ENCODE measurements at places on chromosomes 12 and 14.

DNA sequence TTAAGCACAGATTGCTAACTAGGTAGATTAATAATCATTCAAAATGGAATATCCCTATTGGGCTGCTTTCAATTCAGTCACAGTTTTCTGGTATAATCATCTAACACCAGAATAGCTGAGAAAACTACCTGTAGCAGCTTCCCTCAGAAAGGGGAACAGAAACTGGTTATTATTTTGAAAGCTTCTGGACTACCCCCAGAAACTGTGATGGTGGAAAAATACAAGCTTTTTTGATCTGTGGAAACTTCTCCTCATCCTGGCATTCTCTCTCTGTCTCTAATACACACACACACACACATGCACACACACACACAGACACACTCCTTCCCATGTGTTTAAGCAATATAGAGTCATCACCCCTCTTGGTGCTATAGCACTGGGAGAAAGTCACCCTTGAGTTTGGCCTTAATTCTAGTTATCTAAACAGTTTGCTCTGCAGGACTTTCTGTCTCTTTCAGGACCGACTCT is 251.5 kb upstream of the LMO3 start:
- DNase-seq, result no peak

DNA sequence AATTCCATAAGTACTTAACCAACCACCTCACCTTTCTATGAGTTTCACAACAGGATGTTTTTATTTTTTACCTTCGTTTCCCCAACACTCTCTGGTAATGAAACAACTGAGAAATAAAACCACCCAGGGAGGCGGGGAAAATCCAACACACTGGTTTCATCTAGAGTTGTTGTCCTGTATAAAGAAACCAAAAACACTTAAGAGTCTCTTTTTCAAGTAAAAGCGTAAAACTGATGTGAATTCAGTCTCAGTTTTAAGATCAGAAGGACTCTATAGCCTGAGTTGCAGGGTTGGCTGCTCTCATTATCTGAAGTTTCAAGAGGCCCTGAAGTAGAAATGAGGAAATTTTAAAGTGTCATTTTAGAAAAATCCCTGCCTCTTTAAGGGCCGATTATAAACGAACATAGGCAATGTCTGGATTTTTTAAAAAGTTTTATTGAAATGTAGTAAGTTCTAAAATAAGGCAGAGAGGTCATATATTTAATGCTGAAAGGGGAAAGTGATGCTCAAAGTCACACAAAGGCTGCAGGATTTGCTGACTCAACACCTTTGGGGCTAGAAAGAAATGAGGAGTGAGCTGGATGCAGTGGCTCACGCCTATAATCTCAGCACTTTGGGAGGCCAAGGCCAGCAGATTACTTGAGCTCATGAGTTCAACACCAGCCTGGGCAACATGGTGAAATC is 27.2 kb downstream of the HIGD1C start:
- DNase-seq, result no peak

DNA sequence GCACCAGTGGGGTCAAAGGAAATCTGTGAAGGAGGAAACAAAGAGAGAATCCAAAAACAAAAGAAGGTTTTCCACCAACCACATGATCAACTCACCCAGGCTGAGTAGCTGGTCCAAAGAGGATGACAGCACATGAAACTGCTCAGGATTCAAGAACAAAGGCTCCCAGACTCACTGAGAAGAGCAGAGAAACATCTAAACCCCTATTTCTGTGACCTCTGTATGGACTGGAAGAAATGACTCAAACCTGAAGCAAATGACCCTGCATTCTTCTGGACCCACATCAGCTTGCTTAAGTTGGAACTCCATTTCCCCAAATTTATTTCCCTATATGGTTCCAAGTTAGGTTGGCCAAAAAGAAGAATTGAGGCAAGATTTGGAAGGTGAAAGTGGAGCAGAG is 26.3 kb downstream of the TC2N start:
- DNase-seq, result no peak

- peak; percentile 85 for DNase-seq
Measured at GRCh38 chr12:4307593-4308333, 13.2 kb upstream of the TIGAR start.

DNA sequence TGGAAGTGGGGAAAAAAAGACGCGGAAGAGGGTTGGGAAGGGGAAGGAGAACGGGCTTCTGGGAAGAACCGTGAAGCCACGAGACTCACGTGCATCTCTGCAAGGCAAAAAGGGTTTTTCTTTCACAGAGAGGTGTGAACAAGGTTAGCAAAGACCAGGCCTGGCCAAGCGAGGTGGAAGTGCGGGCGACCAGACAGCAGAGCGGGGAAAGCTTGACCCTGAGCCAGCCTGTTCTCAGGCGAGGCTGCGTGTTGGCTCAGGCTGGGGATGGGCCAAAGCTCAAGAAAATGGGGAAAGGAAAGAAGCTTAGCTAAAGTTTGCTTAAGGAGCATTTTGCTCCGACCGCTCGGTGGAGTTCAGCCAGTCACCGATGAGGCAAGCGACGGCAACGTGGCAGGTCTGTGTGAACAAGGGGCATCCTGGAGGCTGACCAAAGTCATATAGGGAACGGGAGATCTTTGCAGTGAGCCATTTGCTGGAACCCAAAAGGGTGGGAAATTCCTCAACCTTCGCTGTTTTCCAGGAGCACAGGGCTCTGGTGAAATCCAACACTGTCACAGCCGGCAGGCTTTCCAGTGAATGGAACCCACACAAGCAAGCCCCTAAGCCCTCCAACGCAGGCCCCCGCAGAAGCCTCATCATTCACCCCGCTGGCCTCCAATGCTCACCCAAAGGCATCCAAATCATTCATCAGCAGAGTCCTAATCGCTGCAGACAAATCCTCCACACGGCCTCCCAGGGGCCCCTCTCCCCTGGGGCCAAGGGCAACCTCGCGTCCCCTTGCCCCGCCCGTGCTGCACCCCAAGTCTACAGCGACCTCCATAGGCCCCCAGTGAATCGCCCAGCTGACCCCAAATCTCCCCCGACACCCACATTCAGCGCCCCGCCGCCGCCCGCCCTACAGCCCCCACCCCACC is 754 bp downstream of the ZNF605 start:
- DNase-seq, result peak; percentile 71

- DNase-seq, result no peak
Measured at GRCh38 chr12:52311285-52311648, 9.9 kb downstream of the KRT83 start.

DNA sequence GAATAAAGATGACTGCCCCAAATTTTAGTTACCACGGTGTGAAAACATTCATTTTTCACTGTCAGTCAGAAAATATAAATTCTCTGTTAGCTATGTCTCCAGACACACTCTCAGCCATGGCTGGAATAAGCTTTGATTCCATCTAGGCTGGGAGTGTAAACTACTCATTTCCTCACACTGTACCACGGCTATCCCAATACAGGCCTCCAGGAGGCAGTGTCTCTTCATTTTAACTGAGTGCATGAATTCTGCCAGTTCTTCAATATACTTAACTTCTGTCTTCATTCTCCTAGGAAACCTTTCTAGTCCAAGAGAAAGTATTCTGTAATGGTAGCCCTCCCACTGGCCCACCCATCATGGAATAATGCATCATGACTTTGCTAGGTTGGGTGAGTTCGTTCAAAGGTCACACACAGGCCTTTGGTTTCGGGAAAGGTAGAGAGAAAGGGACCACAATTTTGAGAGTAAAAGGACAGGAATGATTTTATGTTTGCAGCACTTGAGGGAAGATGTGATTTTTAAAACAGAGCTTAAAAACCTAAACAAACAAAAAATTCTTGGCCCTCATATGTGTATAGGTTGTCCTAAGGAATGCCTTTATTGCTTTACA is 381.1 kb downstream of the SEC23A start:
- DNase-seq, result peak; percentile 17

- DNase-seq, result peak; percentile 41
Measured at GRCh38 chr14:24196071-24197055, 1.1 kb upstream of the TM9SF1 start.

DNA sequence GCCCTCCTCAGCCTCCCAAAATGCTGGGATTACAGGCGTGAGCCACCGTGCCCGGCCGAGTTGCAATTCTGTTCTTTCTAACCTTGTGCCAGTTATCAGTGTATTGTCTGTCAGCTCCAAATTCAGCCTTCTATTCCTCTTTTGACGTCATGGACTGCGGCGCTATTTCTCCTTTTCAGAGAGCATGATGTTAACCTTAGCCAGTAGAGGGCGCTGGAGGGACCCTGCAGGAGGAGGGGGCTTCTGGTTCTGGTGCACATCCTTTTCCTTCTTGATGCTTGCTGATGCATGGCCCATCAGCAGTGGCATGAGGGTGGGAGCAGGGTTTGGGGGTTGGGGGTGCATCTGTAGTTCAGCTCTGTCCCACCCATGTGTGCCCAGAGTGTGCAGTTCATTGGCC is 179.3 kb upstream of the RMST start:
- no peak for DNase-seq

- no peak for DNase-seq
Measured at GRCh38 chr14:36513012-36513420, 7.0 kb downstream of the NKX2-1 start.

DNA sequence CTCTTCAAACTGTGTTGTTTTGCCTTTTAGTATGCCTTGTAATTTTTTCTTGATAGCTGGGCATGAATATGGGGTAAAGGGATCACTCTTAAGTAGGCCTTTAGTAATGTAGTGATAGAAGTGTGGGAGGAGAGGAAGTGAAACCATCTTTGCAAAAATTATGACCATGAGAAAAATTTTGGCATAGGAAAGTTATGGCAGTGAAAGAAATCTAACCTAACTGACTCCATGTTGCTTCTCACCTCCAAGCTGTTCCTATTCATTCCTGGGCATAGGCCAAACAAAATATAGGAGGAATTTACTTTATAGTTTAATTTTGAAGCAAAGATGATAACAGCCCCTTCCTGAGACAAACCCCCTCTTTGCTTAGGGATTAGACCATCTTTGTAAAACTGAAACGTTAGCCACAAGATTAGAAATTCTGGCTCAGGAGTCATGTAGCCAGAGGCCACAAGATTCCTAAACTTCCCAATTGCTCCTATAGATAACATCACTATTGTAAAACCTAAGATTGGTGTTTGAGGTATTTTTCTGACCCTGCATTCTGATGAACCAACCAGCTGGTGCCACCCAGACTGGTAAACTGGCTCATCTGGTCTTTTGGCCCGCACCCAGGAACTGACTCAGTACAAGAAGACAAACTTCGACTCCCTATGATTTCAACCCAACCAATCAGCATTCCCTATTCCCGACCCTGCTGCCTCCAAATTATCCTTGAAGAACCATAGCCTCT is 45.8 kb downstream of the CRADD start:
- no peak for DNase-seq

DNA sequence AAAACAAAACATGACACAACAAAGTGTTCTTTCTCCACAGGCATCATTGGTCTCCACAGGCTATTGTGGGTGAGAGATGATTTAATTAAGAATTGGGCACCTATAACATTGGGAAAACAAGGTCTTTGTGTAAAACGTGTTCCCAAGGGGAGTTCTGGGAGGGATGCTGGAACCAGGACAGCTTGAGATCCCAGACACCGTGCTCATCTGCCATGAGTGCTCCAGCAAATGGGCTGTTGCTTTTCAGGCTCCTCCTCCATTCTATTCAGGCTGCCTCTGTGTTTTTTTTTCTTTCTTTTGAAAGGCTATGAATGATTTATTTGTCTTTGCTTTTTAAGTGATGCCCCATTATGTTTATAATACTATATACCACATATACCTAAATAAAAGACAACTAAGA is 122.4 kb downstream of the DACT1 start:
- no peak for DNase-seq

GRCh38 chr12:25308756-25309155 is 58.0 kb upstream of the KRAS start:
- no peak for DNase-seq

- no peak for DNase-seq
Measured at GRCh38 chr14:53032161-53032803, 81.4 kb upstream of the FERMT2 start.

DNA sequence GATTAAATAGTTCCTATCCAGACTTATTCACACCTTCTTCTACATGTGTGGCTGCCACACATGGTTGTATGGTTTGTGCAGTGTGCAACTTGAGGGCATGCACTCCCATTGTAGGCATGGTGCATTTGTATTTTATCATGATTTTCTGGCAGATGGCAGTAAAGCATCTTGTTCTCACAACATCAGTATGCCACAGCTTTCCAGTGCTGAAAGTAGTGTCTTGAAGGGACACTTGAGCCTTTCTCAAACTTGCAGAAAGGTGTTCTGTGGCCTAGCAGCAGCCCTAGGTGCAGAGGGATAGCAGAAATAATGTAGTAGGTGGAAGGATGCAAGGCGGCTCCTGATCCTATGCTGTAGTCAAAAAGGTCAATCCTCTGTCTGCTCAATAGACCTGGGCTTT is 72.9 kb downstream of the LMNTD1 start:
- no peak for DNase-seq

DNA sequence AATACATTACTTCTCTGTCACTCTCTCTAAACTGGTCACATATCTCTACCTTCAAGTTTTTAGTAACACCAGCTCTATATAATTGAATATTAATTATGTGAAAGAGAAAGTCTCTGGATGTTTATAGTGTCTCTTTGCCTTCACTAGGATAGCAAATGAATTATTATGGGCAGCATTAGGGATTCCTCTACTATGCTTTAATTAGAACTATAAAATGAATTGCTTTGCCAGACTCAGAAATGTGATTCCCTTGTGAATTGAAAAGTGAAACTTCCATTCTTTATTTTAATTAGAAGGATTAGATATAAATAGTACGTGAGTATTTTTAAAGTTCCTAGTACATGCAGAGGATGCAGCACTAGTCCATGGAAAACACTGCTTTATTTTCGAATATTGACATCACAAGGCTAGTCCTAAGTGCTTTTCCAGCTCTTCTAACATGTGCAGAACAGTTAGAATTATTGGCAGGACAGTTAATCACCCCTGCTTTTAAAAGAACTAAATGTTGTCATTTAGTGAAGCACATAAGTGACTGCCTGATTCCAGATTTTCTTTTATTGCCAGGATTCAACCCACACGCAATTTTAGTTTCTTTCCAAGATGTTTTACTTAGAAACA is 23.0 kb upstream of the REP15 start:
- no peak for DNase-seq

GRCh38 chr14:101476916-101477553 is 84.3 kb upstream of the DIO3 start:
- DNase-seq, result peak; percentile 40

GRCh38 chr14:56694609-56695008 is 115.0 kb downstream of the TMEM260 start:
- no peak for DNase-seq

All from SK-N-DZ (cell line).